Stimulated activated CD8-positive, alpha-beta memory T cell treated with anti-CD3 and anti-CD28 coated beads, Interleukin-2, amount 100 ng/mL, for 1 hour (primary cell): ENCODE measurements at places on chromosomes 6 and 20.

DNA sequence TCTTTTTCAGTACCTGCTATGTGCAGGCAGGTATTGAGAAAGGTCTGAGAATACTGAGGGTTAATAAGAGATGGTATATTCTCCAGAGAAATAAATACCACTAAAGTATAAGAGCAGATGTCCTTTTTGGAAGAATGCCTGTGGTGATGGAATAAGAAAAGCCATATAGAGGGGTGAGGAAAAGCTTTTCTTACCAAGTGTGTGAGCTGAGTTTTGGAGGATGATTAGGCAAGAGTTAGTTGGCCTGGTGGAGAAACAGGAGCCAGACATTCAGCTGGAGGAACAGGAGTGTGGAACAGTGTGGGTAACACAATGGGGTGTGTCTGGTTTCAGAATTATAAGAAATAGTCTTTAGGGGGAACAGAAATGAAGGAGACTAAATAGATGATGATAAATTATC is 19.9 kb downstream of the ZNF451 start:
- DNase-seq = no peak

DNA sequence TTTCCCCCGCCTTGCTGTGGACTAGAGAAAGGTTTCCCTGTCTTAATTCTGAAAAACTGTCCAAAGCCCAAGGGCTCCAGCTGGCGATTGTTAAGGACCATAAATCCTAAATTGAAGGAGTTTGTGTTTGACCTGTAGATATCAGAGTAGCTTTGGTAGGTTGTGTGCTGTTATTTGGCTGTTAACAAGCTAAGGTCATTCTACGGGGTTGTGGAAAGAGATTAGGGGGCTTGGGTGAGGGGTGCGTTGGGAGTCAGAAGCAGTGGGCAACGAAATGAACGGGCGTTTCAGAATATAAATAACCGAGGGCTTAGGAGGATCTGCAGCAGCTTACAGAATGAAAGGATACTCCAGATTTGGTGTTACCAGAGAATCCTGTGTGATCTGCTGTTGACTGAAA is 32.6 kb upstream of the BTN3A2 start:
- no peak for DNase-seq

DNA sequence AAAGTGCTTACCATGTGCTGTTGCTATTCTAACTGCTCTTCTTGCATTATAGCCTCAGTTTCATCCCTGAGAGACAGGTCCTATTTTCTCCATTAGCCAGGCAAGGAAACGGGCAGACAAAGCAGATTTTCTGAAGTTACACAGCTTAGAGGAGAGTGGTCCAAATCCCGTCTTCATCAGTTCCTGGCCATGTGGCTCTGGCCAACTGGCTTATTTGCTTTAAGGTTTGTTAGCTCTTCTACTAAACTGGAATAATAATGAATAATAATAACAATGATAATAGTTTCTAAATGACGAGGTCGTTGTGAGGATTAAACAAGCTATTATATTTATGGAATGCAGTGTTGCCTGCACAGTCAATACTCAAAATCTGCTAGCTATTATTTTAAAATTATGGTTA is 35.8 kb upstream of the BCAS1 start:
- no peak for DNase-seq

- DNase-seq = no peak
Observed at GRCh38 chr6:140176306-140176705, 801.9 kb upstream of the CITED2 start.

DNA sequence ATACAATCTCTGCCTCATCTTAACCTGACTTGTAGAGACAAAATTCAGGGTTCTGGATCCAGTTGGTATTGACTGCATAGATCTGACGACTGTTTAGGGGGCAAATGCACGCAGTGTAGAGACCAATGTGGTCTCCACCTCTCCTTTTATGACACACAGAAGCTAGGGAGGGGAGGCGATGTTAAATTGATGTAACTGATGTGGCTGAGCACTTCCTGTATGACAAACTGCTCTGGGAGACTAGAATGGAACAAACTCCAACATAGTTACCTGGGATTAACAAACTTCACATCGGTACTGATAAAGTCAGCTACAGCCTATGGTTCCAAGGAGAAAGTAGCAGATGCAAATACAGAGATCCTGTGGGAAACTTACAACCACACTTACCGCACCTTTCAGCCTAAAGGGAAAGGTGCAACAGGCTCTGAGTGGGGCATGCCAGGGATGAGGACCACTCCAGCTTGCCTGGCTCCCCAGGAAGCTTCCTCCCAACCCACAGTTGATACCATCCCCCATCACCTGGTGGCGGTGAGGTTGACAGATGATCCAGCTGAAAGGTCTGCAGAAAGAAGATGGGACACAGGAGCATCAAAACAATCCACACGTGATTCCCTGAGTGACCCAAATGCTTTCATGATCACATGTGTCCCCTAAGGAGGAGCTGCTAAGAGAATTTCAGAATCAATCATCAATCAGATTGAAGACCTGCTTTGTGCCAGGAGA is 60.6 kb upstream of the MRPS10 start:
- no peak for DNase-seq
